Fibroblast of pulmonary artery (primary cell): ENCODE measurements at places on chromosomes 4 and X.

DNA sequence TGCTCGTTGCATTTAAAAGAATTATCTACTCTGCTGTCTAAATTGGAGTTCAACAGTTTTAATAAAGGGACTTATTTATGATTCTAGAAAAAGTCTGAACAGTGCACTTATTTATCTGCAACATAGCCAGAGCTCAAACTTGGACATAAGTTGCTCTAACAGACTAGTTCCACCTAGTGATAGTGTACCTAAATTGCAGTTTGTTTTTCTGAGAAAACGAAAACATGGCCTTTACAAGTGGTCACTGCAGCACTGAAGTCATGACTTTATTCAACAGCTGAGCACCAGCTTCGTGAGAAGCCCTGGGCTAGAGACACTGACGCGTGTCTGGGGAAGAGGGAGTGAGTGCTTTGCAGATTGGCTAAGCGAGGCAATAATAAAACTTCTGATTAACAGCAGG is 77.3 kb upstream of the IGSF1 start:
- no peak for DNase-seq

- DNase-seq, result no peak
These were observed 4.3 kb upstream of the FGG start for GRCh38 chr4:154616731-154617130.

DNA sequence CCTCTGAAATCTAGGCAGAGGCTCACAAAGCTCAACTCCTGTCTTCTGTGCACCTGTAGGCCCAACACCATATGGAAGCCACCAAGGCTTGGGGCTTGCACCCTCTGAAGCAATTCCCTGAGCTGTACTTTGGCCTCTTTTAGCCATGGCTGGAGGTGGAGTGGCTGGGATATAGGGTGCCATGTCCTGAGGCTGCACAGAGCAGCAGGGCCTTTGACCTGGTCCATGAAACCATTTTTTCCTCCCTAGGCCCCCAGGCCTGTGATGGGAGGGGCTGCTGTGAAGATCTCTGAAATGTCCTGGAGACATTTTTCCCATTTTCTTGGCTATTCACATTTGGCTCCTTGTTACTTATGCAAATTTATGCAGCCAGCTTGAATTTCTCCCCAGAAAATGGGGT is 20.9 kb upstream of the COL25A1 start:
- no peak for DNase-seq

- DNase-seq, result peak; percentile 74
These were observed 189.0 kb upstream of the FRMPD4 start for GRCh38 chrX:11949291-11949690.

- peak; percentile 40 for DNase-seq
These were observed 23.9 kb downstream of the ANKRD17 start for GRCh38 chr4:73234712-73235111.

DNA sequence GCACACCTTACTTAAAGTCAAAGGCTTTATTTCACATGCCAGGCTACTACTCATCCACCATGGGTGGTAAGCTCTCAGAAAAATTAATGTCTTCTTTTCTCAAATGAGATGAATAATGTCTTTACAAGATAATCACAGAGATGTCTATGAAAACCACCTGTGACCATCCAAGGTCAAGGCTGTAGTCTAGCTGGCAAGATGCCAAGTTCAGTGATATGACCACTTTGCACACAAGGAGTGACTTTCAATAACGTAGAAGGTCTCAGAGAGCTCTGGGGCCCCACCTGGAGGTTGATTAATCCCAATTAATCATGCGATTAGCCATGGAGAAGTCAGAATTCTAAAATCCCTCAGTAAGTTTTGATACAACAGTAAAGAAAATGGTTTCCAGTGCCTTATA is 20.5 kb downstream of the ANOS1 start:
- no peak for DNase-seq

- DNase-seq, result peak; percentile 50
These were observed 39.2 kb upstream of the ANTXR2 start for GRCh38 chr4:80112236-80112635.

- peak; percentile 5 for DNase-seq
These were observed 29.9 kb downstream of the BOD1L1 start for GRCh38 chr4:13597604-13598003.

- no peak for DNase-seq
These were observed 651 bp upstream of the SAP30 start for GRCh38 chr4:173370130-173370476.
